ENCODE measurements at places on chromosomes 16 and 17.

- no peak for DNase-seq
Measured at GRCh38 chr16:24054741-24055491, 201.2 kb upstream of the CACNG3 start.

DNA sequence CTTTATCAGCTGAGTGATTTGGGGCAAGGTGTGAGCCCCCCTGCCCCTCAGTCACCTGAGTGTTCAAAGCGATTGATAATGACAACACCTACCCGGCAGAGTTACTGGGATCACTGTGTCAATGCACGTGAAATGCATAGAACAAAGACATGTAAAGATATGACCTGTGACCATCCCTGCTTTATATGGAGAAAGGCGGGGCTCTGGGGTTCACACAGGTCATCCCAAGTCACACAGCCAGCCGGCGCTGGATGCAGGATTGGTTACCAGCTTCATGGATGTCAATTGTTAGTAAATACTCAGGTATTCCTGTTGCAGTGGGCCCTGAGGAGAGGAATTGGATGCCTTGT is 64.4 kb downstream of the CRISPLD2 start:
- no peak for DNase-seq

DNA sequence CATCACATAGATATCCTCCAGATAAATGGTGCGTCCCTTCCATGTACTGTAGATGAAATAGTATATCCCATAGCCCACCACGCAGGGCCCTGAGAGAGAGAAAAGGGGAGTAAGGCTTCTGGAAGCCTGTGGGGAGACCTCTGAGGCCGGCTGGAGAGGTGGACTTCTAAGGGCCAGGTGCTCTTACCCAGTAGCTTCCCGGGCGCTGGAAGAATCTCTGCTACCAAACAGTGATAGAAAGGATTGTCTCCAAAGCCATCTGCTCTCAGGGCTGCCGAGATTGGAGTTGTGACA is 718 bp downstream of the SAT2 start:
- no peak for DNase-seq

DNA sequence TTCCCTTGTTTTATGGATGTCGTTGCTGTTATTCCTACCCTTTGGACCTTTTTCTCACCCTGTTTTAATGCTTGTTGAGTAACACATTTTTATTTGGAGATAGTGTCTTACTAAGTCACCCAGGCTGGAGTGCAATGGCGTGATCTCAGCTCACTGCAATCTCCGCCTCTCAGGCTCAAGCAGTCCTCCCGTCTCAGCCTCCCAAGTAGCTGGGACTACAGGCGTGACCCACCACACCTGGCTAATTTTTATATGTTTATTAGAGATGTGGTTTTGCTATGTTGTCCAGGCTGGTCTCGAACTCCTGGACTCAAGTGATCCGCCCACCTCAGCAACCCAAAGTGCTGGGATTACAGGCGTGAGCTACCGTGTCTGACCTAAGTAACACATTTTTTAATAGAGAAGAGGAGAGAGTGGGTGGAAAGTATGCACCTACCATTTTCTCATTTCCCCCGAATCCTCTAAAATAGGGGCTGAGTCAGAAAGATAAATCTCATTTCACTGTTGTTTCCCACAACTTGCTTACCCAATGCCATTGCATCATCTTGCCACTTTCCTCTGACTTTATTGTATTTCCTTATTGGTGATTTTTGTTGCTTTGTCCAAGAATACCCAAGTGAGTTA is 7.0 kb downstream of the DHX40 start:
- peak; percentile 26 for DNase-seq

GRCh38 chr16:49890876-49891275 is 35.0 kb upstream of the ZNF423 start:
- DNase-seq, result peak; percentile 44

- DNase-seq, result no peak
Measured at GRCh38 chr17:37543637-37544052, 54.0 kb downstream of the DUSP14 start.

DNA sequence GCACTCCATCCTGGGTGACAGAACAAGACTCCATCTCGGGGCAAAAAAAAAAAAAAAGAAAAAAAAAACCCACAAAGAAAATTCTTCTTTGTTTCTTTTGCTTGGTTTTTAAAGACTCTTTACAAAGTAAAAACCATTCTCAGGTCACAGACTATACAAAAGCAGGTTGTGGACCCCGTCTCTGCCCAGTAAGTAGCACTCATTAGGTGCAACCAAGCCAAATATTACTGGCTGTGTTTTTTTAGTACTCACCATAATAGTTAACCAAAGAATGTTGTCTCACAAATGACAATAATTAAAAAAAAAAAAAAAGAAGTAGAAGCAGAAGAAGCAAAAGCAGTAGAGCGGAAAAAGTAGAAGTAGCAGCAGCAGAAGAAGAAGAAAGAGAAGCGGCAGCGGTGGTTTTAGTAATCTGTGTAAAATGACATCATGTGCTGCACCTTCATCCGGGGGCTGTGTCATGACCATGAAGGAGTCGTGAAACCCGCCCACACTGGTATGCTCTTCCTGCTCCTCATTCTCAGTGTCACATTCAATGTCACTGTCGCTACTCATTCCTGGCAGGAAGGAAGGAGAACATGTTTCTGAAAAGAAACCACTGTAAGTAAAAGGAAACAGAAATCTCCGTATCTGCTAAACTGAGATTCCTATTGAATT is 105.4 kb downstream of the TRIM37 start:
- DNase-seq, result peak; percentile 95

All from GM12865 (cell line).